Suppressor macrophage treated with lipopolysaccharide for 1 hour (primary cell): ENCODE measurements at places on chromosomes 6 and 20.

- no peak for DNase-seq
These were observed 32.7 kb downstream of the LRRC1 start for GRCh38 chr6:53827531-53827930.

GRCh38 chr6:9398071-9398766 is 962.9 kb upstream of the SLC35B3 start:
- DNase-seq, result no peak

DNA sequence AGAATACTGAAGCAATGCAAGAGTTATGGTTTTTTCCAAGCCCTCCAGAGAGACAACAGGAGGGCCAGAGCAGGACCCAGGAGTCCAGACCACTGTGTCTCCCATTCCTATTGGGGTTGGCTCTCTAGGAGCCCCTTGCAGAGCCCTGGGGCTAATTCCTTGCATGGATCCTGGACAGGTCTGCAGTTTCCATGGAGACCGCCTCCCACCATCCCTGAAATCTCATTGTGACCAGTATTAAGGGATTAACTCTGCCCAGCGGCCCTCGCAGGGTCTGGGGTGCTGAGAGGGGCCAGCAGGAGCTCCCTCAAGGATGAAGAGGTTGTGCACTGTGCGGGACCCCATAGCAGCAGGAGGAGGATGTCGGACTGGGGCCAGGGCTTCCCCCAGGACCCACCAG is 34.8 kb downstream of the HNF4A start:
- DNase-seq, result no peak

DNA sequence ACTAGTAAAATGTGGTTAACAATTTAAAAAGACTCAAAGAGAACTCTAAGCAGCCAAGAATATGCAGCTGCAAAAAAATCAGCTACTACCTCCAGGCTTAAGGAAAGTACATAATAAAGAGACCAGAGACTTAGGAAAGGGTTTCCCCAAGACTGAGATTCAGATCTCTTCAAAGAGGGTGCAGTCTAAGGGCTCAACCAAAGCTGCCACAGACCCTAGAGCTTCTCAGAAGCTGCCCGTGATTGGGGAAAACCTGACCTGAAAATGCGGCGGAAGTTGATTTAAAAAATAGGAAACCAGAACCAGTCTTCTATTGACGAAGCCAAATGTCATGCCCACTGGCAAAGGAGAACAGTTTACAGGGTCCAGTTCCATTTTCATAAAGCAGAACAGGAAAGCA is 516.8 kb upstream of the MARCKS start:
- DNase-seq, result no peak

DNA sequence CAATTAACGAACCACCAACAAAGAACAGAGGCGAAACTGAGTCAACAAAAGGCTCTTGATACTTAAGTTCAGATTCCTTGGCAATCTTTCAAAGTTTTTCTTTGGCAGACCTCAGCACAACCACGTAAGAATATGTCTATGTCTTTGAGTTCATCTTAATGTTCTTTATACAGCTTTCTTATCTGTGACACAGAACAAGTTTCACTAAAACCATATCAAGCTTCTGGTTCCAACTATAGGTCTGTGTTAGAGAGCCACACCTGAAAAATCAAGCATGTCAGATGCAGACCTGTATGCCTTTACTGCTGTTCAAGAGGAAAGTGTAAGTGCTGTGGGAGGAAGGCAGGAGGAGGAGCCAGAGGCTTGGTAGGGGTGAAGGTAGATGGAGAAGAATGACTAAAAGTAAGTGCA is 271.3 kb downstream of the KHDC1L start:
- no peak for DNase-seq

- peak; percentile 69 for DNase-seq
These were observed 54.2 kb downstream of the MAP3K5 start for GRCh38 chr6:136737871-136738691.

- no peak for DNase-seq
These were observed 308.5 kb downstream of the CLIC5 start for GRCh38 chr6:45707176-45707575.

DNA sequence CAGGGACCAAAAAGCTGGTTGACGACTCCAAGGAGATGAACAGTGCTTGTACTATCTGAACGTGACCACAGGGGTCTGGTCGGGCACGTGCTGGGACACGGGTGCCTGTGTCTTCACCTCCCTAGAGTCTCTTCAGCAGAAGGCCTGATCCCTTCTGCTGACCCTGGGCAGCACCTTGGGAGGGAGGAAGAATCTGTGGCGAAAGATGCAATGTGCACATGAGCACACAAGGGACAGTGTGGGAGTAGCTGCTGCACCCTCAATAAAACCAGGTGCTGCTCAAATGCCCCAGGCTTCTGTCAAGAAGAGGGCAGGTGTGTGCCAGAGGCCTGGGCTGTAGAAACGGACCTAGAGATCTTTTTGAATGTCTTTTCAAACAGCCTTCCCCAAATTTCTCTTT is 130.6 kb upstream of the THBS2 start:
- DNase-seq, result no peak

GRCh38 chr6:169785566-169785965 is 34.1 kb downstream of the ERMARD start:
- DNase-seq, result no peak

GRCh38 chr6:111720931-111721496 is 115.3 kb upstream of the TRAF3IP2 start:
- no peak for DNase-seq

DNA sequence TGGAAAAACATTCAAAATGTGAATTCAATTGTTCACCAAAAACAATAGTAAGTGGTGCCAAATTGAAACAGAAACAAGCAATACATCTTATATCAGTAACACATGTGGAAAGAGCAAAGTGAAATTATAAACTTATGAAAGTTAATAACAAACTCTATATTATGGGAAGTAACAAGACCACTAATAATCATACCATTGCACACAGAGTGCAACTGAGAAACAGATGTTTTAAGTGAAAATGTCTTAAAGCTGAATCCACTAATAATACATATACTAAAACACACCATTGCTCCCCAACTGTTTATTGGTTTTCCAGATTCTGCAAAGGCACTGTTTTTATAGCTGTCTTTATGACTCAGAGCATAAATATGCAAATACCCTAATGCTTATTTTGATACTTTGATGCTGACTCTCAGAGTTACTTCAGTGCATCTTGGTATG is 292.3 kb downstream of the RFPL4B start:
- no peak for DNase-seq

DNA sequence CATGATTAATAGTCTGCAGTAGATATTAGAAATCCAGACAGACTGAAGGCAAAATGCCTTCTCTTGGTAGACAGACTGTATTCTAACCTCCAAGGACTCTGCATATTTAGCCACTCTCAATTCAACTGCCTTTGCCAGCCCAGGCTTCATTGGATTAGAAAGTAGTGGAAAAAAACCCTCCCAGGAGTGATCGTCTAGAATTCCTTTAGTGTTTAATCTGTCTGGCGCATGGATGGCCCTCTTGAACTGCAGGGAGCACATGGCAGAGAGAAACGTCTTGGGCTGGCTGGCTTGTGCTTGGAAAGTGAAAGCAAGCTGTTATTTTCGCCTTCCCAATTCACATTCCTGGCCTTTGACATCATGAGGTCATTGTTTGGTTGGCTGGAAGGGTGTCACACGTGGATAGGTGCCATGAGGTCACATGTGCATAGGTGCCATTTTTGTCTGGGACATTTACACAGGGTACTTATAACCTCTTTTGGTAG is 30.9 kb upstream of the NEDD9 start:
- DNase-seq, result no peak

DNA sequence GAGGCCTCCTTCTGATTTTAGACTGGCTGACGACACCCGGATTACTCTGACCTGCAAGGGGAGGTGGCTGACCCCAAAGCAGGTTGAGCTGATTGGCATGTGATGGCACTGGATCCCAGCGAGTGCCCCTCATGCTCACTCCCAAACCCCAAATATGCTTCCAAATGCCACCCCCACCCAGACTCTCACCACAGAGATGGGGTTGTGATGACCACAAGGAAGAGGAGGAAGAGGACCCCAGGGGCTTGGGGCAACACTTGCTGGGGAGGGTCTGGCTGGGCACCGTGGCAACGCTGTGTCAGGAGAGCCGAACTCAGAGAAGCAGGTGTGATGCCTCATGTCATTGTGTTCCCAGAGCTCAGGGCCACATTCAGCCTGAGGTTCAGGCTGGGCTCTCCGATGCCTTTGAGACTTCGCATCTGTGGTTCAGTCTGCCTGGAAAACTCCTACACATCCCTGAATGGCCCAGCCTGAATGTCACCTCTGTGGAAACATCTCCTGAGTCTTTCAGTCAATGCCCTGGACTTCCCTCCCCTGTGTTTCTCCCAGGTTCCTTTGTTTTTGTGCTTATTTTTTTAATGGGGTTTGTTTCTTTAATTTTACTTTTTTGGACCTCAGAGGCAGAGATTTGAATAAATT is 169.1 kb upstream of the PMEPA1 start:
- no peak for DNase-seq

DNA sequence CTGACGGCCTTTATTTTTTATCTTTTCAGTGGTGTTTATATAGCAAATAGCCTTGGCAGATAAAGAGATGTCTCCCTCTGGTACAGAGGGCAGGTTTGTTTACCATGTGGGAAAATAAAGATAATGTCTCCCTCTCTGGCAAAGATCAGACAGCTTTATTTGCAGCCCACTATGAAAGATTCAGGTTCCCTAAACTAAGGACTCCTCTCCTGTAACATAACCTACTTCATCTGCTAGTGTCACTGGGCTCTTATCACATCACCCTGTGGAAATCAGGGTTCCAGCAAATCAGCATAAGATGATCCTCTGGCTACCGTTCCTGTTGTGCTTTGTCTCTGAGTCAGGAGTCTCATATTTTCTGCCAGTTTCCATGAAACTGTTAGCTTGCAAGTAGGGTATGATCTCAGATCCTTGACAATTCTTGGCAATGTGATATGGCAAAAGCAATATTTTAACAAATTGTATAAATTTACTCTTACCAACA is 3.1 kb downstream of the FBXL4 start:
- DNase-seq, result no peak

GRCh38 chr20:35133735-35134134 is 13.4 kb downstream of the EDEM2 start:
- no peak for DNase-seq

DNA sequence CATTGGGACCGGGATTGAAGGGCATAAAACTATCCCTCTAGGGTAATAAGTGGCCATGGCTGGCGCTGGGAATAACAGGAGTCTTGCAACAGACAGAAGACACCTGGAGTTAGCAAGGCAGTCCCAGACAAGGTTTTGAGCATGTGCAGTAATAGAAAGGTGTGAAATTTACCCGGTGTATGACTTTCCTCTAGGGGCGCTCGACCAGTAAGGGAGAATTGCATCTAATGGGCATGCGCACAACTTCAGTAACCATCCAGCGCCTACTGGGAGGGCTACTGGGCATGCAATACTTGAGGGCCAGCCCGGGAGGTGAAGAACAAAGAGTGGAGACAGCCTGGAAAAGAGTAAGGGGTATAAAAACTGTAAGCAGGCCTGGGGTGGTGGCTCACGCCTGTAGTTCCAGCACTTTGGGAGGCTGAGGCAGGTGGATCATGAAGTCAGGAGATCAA is 32.7 kb downstream of the SERPINB6 start:
- DNase-seq, result no peak
